Activated T-helper 1 cell treated with anti-CD3 and anti-CD28 coated beads, Interleukin-2, amount 50 U/mL, for 16 hours (primary cell): ENCODE measurements at places on chromosomes 7 and 10.

DNA sequence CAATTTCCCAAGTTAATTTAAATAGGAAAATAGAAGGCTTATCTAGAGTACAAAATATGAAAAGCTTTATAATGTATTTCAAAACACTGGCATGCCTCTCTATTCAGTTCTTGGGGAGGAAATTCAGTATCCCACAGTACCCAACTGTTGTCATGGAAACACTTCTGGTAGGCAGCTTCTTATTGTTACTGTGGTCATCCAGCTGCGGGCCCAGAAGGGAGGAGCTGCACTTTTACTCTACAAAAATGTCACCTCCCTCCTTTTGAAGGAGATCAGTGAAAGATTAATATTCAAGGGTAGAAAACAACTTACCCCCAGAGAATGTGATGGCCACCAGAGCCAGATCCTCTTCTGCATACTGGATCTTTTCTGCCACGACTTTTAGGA is 202.8 kb downstream of the RAPGEF5 start:
- no peak for DNase-seq

- no peak for DNase-seq
These were observed 225.1 kb upstream of the YAE1 start for GRCh38 chr7:39341083-39341482.

- DNase-seq: no peak
These were observed 122.0 kb downstream of the ARL4A start for GRCh38 chr7:12809476-12809875.

GRCh38 chr7:121109145-121109544 is 120.6 kb downstream of the CPED1 start:
- DNase-seq: no peak

GRCh38 chr10:116947841-116948529 is 57.0 kb downstream of the SHTN1 start:
- no peak for DNase-seq

DNA sequence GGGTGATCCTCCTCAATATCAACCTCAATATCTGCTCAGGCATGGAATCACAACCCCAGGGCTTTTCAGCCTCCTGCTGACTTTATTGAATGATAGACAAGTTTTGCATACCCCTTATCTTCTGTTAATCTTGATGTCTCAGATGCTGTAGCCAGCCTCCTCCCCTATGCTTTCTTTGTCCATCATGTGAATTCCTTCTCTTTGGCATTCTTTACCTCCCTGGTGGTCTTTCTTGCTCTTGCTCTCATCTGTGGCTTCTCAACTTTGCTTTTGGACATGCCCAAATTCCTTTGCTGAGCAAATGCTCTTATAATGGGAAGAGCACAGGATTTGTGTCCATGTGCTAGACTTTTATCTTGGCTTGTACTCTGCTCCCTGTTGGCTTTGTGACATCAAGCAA is 73.4 kb upstream of the FAM13C start:
- DNase-seq: no peak

GRCh38 chr10:90859321-90859751 is 1.5 kb upstream of the HTR7 start:
- DNase-seq: no peak

DNA sequence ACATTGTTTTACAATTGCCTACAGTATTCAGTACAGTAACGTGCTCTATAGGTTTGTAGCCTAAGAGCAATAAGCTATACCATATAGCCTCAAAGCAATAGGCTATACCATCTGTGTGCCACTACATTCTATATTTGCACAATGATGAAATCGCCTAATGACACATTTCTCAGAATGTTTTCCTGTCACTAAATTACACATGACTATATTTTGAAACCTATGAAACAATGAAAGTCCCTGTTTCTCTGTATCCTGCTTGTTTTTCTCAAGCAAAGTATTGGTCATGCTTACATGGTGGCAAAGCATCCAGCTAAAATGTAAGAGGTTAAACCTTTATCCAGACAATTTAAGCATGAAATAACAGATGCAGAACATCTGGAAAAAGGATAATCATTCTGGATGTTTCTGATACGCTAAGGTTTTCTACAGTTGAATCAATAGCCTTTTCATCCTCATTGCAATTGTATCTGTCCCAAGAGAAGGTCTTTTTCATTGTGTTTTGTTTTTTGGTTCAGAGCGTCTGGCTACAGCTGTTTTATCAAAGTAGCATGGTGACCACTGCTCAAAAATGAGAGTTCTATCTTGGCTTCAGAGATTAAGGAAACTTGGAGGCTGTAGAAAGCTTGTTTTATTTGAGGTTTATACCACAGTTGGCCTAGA is 81.7 kb downstream of the CSTF2T start:
- DNase-seq: no peak

DNA sequence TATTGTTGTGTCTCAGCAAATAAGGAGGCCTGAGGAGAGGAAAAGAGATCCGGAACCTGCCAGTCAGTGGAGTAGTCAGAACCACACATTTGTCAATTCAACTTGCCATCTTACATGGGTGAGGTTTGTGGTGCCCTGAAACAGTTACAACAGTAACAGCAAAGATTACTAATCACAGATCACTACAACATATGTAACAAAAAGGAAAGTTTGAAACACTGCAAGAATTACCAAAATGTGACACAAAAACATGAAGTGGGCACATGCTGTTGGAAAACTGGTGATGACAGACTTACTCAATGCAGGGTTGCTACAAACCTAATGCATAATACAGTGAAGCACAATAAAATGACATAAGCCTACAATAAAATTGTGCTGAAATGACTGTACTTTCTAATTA is 89.4 kb downstream of the LRRN3 start:
- DNase-seq: no peak

DNA sequence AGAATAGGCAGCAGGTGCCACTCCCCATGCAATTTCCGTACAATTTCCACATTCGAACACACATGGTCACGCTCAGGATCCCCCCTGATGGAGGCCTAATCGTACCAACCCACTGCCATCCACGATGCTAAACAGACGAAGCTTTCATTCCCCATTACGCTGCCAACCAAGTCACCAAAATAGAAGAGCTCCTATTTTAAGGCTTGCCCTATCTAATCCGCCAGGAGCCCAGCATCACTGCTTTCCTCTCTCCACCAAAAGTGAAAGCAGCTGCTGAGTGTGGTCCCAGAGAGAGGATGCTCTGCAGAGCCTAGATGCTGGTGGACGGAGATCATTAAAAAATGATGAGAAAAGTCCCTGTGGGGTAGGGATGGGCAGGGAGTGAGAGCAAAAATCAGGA is 43.3 kb downstream of the HSPA12A start:
- no peak for DNase-seq
